ENCODE measurements at places on chromosomes 6 and 20. TPM values are rescaled to one million over a fixed set of nuclear protein-coding genes. Genes with fewer than 3 reads are reported as not detected.

SPTLC3 gene
- polyA plus RNA-seq: 20.3 TPM

HSPA12B gene
- 13.1 TPM for polyA plus RNA-seq

CALHM4 gene
- polyA plus RNA-seq: 1.3 TPM

PTCRA gene
- polyA plus RNA-seq: 0.28 TPM

OR2H2 gene
- polyA plus RNA-seq: 0.18 TPM

ENPP5 gene
- polyA plus RNA-seq: 18.9 TPM

CLPSL1 gene
- polyA plus RNA-seq: 0.72 TPM

SAMD5 gene
- 14.9 TPM for polyA plus RNA-seq

SIRPD gene
- not detected for polyA plus RNA-seq

C6orf52 gene
- polyA plus RNA-seq: 2.6 TPM

CDH26 gene
- polyA plus RNA-seq: 0.44 TPM

CSTF1 gene
- polyA plus RNA-seq: 49.0 TPM

EEF1A2 gene
- polyA plus RNA-seq: 1.1 TPM

PTCHD4 gene
- 2.5 TPM for polyA plus RNA-seq

FAM210B gene
- polyA plus RNA-seq: 43.1 TPM

GTSF1L gene
- polyA plus RNA-seq: not detected

THBD gene
- 4.3 TPM for polyA plus RNA-seq

CPXM1 gene
- polyA plus RNA-seq: 257 TPM

NOL4L gene
- polyA plus RNA-seq: 42.5 TPM
